ENCODE measurements at places on chromosomes 1 and 21.

- no peak for DNase-seq
Measured at GRCh38 chr1:91026320-91026719, 4.5 kb upstream of the ZNF644 start.

GRCh38 chr1:222073307-222073995 is 331.6 kb upstream of the DUSP10 start:
- DNase-seq: peak; percentile 47

DNA sequence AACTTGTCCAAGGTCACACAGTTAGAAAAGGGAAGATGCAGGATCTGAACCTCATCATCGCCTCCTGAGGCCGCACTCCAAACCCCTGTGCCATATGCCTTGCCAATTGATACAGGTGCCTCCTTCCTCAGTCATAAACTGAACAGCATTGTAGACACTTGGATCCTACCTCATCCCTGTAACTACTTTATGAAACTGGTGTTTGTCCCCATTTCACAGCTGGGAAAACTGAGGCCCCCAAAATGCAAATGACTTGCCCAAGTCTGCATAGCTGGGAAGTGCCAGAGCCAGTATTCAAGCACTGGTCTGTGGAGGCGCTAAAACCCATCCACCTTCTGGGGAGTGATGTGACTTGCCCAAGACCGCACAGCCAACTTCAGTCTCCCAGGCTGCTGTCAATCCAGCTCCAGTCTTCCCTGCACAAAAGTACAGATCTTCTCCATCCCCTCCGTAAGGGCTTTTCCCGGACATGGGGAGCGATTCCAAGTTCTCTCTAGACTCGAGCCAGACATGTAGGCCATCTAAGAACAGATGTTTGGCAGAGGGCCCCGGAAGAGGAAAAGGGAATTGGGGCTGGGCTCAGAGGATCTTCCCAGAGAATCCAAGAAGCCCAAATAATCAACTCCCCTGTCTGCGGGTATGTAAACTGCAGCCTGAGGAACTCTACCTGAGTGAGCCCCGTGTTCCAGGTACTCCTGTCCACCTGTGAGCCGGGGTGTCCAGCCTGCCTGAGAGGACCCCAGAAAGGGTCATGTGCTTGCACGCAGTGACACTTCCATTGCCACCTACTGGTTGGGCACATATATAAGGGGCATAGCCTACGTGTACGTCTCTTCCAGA is 60.5 kb downstream of the SYT2 start:
- DNase-seq: no peak

GRCh38 chr1:24764848-24765247 is 19.6 kb downstream of the CLIC4 start:
- no peak for DNase-seq

DNA sequence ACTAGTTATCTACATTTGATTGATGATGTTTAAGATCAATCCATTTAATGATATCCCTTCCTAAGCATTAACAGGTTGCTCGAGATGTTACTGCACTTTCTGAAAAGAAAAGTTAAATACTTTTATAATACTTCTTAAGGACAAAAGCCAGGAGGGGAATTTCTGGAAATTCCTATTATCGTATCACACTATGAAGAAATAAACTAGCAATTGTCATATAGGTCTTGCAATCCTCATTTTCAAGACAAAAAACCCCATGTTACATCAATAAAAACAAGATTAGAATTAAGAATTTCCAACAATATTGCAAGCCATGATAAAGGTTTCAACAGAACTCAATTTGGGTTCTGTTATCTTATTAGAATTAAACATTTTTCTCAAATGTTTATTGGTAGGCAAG is 47.2 kb downstream of the HNRNPR start:
- DNase-seq: no peak

- no peak for DNase-seq
Measured at GRCh38 chr1:938711-939489, 15.2 kb downstream of the SAMD11 start.

DNA sequence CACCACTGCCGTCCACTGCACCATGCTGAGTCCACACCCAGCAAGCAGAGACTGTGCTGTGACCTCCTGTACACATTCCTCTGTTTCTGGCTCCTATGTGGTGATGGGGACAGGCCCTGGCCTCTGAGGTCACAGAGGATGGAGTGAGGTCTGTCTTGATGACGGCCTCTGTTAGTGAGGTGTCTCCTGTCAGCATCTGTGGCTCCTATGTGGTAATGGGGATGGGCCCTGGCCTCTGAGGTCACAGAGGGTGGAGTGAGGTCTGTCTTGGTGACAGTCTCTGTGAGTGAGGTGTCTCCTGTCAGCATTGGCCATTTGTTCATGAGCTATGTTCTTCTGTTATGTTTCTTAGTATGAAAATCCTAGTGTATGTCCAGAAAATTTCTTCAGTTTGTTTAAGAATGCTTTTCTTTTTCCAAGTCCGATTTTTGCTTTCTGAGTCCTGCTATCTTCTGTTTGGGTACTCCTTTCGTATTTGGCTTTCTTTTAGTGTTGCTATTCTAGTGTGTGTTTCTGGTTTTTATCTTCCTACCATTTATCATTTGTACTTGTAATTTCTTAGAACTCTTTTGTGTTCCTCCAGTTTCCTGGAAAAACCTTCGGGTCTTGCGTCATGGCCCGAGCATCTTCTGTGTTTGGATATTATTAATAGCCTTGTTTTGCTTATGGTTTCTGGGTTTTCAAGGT is 13.4 kb downstream of the SNAP47 start:
- DNase-seq: no peak

DNA sequence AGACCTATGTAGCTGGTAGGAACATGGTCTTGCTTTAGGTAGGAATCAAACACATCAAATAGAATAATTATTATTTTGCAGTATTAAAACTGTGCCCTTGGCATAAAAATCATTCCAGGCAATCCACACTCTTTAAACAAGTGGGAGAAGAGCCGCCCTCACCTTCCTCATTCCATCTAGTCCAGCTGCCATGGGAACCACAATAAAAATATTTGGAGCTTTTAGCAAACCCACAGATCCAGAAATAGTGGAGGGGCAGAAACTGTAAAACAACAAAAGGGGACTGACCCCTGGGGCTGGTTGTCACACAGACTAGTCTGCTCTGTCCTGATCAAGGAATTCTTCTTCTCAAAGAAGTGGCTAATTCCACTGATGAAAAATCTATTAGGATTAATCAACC is 61.6 kb downstream of the PTPRC start:
- DNase-seq: no peak

- DNase-seq: no peak
Measured at GRCh38 chr1:15627343-15627988, 10.2 kb downstream of the DDI2 start.

DNA sequence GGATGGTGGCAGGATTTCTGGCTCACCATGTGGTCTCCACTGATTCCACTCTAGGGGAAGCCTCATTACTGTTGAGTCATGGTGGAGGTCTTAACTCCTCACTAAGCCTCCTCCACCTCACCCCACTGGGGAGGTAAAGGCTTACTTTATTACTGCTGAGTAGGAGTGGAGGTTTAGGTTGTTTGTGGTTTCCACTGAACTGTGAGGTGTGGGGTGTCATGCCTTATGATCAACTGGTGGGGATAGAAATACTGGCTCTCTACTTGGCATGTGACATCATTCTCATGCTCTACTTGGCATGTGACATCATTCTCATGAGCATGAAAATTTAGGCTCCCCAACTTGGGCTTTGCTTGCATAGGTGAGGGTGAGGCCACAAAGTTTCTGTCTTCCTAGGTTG is 35.6 kb downstream of the COL6A1 start:
- DNase-seq: no peak

- DNase-seq: peak; percentile 57
Measured at GRCh38 chr1:109208836-109209463, 4.8 kb upstream of the SARS1 start.

DNA sequence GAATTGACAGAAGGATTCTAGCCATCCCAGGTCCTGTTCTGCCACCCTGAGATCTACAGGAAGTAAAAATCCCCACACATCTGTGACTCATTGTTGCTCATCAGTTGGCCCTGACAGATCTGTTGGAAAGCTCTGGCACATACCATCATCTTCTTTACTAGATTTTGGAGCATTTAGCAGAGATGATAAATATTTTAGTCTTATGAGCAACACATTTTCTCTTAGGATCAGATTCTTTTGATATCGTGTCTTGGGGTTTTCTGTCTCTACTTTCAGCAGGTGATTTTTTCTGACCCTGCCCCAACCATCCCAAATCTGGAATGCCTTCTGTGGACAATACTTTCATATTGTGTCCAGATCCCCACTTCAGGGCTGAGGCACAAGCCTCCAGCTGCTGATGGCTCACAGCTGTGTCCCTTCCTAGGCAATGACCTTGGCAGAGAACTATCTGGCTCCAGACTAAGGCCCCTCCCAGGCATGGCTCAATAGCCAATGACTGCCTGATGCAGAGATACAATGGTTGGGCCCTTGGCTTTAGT is 102.8 kb downstream of the GDAP2 start:
- peak; percentile 90 for DNase-seq

DNA sequence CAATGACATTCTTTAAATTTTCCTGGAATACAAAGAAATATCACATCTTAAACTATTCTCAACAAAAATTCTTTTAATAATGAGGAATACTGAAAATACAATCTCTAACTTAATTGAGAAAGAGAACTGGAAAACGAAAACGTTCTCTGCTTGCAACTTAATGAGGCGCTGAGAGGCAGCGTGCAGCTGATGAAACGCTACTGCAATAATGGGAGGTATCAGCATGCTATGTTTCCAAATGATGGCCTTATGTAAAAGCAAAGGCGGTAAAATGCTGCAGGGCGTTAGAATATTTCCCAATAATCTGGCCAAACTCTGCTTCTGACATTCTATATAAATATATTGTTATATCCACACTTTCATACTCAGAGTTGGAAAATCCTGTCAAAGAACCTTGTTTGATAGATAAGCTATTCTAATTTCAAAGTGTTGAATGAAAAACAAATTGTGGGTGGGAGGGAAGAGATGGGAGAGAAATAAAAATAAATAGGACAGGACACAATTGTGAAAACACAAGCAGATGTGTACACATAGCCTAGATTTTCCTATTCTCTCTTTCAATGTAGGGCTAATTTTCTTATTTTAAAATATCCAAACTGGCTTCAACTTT is 70.9 kb downstream of the APP start:
- DNase-seq: no peak

- peak; percentile 52 for DNase-seq
Measured at GRCh38 chr1:63261736-63262458, 60.5 kb upstream of the FOXD3 start.

DNA sequence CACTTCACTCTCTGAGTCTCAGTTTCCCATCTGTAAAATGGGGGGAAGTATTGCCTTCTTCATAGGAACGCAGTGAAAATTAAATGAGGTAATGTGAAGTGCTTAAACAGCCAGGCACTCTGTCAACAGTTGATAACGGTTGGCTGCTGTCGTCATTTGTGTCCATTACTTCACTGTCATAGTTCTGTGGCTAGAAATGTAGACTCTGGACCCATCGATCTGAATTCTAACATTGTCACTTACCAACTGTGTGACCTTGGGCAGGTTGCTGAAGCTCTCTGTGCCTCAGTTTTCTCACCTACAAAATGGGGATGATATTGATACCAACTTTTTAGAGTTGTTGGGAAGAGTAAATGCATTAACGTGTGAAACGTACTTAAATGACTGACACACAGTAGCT is 152.6 kb downstream of the PTPRU start:
- no peak for DNase-seq

DNA sequence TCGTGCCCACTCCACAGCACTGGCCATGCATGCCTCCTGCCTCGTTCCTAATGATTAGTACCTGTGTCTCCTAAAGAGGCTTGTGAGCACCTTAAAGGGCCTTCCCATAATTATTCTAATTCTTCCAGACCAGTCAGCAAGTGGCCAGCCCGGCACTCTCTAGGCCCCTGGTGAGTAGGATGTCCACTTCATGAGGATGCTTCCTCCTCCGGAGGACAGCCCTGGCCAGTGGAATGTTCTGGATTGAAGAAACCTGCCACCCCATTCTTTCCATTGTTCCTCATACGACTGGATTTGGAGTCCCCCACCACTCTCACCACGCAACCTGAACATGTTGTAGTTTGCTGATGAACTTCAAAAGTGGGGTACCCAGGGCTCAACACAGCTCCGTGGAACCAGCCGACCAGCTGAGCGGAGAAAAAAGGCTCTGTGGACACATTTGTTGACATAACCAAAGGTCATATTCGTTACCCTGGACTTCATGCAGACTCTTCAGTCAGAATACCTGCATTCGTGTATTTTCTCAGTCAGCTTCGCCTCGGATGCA is 46.7 kb upstream of the LBR start:
- DNase-seq: no peak

DNA sequence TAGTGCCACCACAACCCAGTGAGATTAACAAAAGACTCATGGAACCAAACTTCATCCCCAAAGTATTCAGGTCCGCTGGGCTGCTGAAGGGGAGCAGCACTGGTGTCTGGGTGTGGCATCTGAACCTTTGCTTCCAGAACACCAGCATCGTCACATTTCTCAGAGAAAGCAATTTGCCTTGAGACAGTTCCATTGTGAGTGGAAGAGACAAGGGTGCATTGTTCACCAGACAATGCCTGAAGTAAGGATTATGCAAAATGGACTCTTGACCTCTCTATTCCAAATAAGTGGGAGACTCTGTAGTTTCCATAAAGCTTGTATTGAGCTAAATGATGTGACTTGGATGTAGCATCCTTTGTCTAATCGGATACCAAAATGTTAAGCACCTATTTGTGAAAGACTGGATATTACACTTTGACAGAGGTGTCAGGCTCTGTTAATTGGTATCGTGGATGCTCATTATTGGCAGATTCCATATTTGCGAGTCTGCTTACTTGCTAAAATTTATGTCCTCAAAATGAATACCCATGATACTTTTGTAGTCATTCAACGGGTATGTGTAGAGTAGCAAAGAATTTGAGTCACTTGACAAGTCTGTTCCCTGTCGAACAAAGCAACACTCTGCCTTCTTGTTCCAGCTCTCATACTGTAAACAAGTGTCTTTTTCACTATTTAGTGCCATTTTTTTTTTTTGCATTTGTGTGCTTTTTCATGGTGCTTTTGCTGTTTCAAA is 75.6 kb downstream of the MRPS6 start:
- DNase-seq: no peak

DNA sequence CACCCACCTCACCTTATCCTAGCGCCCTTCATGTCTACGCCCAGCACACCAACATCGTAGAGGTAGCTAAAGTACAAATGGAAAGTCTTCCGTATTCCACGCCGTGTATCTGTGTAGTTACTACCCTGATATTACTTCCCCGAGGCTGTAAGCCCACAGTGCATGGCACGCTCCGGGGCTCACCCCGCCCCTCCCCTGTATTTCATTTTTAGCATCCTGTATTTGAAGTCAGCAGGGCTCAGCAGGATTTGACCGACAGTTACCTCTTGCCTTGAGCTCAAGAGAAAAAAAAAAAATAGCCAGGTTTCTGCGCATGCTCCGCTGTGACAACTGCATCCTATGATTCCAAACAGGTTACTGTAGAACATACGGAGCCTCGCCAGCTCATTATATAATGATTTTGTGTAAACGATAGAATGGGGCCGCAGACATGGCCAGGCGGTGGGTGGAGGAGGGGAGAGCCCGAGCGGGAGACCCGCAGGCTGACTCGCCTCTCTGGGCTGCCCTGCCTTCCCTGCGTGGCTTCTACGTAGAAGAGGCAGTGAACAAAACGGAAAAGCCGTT is 1.3 kb downstream of the ABCG1 start:
- DNase-seq: peak; percentile 78
